ENCODE measurements at places on chromosomes 2 and 18.

- no peak for DNase-seq
Observed at GRCh38 chr18:3584266-3584861, 134.4 kb downstream of the TGIF1 start.

DNA sequence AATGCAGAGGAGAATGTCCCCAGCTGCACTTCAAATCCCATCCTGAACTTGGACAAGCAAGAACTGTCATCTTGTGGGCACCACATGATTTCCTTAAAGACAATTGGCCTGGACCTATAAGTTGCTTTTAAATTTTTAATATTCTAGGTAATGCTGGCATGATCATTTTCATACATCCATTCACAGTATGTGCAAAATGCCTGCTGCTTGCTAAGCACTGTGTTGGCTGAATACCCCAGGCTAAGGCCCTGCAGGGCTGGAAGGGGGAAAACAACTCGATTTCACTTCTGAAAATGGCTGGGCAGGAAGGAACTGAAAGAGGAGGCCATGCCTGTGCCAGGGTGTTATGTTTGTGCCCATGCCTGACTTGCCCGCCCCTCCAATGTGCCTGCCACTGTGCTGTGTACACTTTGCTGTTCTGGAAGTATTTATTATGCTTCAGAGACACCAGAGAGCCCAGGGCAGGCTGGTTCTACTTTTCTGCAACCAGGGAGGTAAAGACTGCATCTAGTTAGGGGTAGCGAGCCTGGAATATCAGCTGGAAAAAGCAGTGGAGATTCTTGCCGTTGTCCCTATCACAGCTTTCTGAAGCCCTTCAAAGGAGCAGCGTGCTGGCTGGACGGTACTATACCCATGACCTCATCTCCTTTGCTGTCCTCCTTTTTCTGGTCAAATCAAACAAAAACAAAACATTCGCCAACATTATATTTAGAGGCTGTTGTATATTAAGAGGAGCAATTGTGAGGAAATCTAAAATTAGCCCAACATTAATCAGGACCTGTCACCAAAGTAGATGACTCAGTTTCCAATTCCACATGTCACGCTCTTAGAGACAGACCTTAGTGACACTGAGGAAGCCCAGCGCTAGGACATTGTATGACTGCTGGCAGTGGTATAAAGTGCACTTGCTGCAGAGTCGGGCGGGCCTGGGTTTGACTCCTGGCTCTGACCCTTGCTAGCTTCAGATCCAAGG lies 158.1 kb downstream of the DDX1 start:
- DNase-seq: no peak

DNA sequence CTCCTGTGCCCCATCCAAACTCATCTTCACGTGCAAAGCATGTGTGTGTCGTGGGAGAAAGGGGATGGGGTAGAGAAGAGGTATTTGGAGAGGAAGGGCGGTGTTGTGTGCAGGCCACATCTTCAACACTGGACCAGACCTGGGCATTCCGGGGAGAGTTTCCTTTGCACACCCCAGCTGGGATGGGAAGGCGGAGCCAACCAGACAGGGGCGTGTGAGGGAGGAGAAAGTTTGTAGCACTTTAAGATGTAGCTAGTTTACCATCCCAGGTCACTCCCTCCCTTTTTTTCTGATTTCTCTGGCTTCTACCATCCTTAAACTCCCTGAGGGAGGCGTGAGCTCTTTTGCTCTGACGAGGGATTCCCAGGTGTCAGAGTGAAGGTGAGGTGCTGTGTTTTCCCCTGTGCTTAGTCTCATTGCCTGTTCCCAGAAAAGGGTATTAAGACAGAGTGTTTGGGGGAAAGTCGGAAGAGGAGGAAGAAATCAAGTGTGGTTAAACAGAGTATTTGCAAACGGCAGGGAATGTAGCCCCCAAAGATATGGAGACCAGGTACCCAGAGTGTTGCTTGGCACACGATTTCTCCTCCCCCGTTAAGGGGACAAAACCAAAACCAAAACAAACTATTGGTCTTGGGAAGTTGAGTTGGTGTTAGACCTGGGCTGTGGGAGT lies 1.6 kb downstream of the SETBP1 start:
- no peak for DNase-seq

GRCh38 chr2:235960011-235960715 lies 208.0 kb downstream of the GBX2 start:
- DNase-seq: no peak

DNA sequence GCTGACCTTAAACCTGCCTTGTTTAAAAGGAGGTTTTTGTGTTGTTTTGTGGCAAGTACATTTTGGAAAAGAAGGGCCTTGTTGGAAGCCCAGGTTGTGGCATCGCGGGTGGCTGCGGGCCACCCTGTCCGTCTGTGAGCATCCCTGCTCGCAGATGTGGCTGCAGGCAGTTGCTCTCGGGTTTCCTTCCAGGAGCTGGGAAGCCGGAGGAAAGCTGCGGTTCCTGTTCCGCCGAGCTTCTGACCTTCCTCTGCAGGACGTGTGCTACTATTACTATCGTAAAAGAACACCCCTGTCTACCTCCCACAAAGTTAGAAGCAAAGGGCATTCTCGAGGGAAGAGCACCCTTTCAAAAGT lies 766 bp downstream of the MFF start:
- DNase-seq: no peak

DNA sequence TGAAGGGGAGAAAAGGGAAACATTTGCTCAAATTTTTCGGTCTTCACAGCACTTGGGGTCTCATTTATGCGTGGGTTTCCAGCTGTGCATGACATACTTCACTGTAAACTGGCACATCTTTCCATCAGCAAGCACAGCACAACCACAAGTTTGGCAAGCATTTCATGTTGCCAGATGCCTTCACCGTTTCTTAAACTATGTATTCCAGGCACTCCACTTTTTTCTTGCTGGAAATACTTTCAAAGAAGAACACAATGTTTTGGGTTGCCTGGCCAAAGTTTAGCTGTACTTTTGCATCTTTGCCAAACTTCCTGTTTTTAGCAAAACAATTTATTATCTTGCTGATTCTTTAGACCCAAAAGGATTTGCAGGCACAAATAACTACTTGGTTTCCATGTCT lies 194.6 kb upstream of the MEIS1 start:
- no peak for DNase-seq

GRCh38 chr2:26470601-26471260 lies 7.2 kb downstream of the OTOF start:
- no peak for DNase-seq

GRCh38 chr18:77061946-77062517 lies 70.6 kb downstream of the MBP start:
- DNase-seq: peak; percentile 17

- DNase-seq: no peak
Observed at GRCh38 chr2:171178993-171179392, 18.3 kb upstream of the TLK1 start.

GRCh38 chr2:95346231-95346737 lies 49.1 kb downstream of the KCNIP3 start:
- peak; percentile 38 for DNase-seq

GRCh38 chr2:189248141-189248540 lies 68.6 kb upstream of the COL5A2 start:
- DNase-seq: no peak

DNA sequence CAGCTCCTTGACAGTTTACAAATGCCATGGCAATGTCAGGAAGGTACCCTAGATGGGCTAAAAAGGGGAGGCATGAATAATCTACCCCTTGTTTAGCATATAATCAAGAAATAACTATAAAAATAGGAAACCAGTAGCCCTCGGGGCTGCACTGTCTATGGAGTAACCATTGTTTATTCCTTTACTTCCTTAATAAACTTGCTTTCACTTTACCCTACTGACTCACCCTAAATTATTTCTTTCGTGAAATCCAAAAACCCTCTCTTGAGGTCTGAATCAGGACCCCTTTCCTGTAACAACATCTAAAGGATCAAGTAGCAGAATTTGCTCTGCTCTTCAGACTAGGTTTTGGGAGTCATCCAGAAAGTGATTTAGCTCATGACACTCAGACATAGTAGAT lies 43.7 kb downstream of the CD8B2 start:
- DNase-seq: no peak

DNA sequence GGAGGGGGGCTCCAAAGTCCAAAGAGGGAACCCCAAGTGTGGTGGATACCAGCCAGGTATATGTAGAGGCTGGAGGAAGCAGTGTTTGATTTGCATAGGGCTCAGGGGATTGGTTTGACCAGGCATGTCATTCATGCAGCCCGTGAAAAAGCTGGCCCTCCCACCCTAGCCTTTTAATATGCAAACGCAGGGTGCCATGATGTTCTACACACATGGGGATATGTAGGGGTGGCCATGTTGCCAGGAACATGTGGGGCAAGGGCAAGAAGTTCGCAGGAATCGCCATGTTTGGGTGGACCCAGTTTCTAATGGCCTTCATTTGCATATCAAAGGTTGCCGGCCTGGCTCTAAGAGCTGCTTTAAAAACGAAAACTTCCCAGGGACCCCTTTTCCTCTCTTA lies 33.6 kb downstream of the B3GNT7 start:
- DNase-seq: no peak

All from hematopoietic multipotent progenitor cell treated with erythropoietin and hydrocortisone succinate and interleukin-3 and kit ligand, for 17 days (in vitro differentiated cells).